Cerebellar cortex (tissue), 1 donor: ENCODE measurements at places on chromosomes 16 and 17.

- no peak for DNase-seq
Observed at GRCh38 chr16:11135464-11135973, 120.5 kb downstream of the SOCS1 start.

DNA sequence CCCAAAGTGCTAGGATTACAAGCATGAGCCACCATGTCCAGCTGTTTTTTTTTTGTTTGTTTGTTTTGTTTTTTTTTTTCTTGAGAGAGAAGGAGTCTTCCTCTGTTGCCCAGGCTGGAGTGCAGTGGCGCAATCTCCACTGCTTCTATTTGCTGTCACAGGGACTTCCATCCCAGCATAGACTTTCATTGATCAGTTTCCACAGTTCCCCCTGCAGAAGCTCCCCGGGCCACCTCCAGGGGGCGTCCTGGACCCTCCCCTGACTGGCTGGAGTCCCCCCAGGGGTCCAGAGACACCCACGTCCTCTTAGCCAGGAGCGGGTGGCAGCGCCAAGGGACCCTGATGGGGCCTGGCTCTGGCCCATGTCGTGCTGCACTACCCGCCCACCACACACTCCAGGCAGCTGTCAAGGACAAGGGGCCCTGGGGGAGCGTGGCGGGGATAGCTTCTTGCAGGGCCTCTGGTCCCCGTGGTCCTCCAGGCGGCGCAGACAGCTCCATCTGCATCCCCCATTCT, 3.1 kb upstream of the NPW start:
- no peak for DNase-seq

GRCh38 chr16:75695708-75696107, 5.6 kb downstream of the DUXB start:
- DNase-seq: peak; percentile 8

- DNase-seq: no peak
Observed at GRCh38 chr17:20266806-20267458, 200.4 kb downstream of the LGALS9B start.

- no peak for DNase-seq
Observed at GRCh38 chr16:88718178-88718577, 11.9 kb downstream of the CTU2 start.

DNA sequence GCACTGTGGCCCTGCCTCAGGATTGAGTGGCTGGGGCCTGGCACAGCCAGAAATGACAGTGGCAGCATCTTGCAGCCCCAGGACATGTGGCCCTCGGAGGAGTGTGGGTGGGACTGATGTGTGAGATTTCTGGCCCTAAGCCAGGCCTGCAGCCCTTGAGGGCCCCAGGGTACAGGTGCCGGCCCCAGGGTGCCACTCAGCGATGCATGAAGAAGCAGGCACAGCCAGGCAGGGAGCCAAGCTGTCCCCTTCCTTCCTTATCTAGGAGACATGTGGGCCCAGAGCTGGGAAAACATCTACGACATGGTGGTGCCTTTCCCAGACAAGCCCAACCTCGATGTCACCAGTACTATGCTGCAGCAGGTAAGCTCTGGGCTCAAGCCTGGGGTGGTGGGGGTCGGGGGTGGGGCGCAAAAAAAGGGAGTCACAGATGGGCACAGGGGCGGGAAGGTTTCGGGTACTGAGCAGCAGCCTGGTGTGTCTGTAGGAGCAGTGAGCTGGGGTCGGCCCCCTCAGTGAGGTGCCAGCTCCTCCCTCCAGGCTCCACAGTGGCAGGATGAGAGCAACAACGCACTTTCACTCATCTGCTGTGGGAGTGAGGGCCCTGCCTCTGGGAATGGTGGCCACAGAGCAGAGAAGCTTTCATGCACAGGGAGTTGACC, 4.1 kb downstream of the ACE start:
- no peak for DNase-seq

DNA sequence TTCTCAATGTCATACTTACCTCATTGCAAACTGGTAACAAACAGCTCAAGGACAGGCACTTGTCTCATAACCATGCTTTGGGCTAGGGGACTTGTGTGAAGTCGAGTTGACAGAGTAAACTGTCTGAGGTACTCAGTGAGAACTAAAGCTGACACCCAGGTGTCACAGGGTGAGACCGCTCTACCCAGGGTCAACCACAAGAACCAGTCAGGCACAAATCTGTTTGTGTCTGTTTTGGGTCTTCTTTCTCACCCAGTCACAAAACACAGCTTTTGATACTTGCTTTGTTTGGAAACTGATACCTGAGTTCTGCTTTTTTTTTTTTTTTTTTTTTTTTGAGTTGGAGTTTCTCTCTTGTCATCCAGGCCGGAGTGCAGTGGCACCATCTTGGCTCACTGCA, 161.1 kb downstream of the STX8 start:
- no peak for DNase-seq

DNA sequence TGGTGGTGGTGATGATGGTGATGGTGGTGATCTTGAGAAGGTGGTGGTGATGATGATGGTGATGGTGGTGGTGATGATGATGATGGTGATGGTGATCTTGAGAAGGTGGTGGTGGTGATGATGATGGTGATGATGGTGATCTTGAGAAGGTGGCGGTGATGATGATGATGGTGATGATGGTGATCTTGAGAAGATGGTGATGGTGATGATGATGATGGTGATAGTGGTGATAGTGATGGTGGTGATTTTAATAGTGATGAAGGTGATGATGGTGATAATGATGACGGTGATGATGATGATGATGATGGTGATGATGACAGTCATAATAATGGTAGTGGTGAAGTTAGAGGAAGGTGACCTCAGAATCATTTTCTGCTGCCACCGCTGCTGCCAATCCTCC, 75.1 kb downstream of the MYH13 start:
- DNase-seq: no peak

DNA sequence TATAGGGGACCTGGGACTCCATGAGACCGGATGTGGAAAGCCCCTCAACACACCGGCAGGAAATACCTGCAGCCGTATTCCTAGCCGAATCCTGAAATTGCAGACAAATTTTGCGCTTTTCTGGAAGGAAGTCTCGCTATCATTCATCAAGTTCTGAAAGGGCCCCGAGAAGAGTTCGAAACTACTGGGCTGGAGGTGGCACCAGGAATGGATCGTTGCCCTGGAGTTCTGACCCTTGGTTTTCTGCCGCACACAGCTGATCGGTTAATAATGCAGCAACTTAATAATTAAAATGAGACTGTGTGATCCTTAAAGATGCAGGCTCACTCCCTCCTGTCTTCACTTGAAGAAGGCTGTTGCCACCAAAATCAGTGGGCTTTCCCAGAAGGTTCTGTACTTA, 55.7 kb upstream of the MRTFB start:
- no peak for DNase-seq

GRCh38 chr16:10995565-10995964, 51.2 kb downstream of the CLEC16A start:
- no peak for DNase-seq

DNA sequence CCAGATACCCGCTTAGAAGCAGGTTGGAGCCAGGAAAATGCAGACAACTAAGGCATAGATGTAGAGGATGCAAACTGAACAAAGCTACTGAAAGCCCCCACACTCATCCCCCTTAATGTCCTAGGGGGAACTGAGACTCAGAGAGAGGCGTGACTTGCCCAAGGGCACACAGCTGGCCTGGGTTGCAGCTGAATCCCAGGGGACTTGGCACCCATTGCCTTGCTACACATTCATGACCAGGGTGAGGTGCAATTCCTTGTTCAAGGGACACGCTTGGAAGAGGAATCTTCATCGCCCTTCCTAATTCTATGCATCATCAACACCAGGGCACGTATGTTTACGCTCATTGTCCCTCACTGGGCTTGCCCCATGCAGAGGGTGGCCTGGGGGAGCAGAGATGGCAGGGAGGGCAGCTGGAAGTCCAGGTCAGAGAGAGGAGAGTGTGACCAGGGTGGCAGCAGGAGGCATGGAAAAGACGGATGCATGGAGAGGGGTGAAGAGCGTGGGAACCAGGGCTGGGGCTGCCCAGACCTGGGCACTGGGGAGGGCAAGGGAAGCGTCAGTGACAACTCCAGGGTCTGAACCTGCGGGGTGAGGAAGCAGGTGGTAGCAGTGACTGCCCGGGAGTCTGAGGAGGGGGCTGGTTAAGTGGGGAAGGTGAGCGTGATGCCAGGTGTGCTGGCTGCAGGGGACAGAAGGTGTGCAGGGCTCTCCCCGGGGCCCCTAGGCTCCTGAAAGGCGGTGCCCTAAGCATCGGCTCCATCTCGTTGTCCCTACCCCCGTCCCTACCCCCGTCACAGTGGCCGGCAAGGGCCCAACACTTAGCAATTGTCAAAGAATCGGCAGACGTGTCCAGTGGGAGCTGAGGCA, 267.1 kb upstream of the TNRC6C start:
- no peak for DNase-seq

DNA sequence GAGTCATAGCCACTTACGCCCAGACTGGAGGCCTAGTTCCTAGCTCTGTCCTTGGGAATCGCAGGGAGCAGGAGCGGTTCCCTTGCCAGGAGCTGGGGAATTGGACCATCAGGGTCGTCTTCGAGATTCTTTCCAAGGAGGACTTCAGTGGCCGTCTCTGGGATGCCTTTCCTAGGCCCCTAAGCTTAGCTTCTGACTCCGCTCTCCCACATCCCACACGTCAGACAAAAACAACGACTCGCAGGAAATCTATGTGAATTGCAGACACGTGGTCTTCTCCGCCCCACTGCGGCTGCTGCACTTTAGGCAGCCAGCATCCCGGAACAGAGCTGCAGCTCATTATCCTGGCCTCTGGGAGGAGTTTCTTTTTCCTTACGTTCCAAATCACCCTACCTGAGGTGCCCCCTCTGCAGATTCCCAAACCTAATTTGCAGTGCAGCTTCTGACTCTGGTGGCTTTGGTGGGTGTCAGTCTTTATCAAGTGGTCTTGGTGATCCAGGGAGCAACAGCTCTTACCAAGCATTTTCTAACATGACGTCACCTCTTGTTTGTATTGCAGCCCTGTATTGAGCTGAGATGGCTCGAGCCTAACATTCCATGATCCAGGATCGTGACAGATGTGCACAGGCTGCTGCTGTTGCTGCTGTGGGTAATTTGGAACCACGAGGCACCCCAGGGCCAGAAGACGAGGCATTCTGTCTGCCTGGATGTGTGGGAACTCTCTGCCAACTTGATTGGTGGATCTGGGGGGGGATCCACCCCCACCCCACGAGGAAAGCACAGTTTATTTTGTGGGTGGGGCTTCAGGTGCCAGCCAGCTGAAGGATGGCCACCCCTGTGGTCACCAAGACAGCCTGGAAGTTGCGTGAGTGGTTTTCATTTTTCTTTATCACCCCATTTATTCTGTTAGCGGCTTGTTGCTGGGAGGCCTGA, 1.1 kb downstream of the KATNB1 start:
- DNase-seq: peak; percentile 19

GRCh38 chr16:79874391-79874790, 273.9 kb upstream of the MAF start:
- DNase-seq: no peak

DNA sequence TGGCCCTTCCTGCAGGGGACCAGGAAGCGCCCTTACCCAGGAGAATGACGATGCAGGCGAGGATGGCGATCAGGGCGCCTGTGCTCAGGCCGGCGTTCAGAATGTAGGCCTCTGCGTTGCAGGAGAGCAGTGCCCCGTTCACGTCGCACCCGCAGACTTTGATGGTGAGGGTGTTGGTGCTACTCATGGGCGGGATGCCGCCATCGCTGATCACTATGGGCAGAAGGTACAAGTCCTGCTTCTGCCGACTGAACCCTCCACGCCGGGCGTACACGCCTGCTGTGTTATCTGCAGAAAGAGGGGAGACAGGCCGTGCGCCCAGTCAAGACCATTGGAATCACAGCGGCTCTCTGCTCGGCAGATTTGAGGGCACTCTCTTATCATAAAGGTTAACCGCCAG, 171.1 kb downstream of the CDH11 start:
- no peak for DNase-seq

DNA sequence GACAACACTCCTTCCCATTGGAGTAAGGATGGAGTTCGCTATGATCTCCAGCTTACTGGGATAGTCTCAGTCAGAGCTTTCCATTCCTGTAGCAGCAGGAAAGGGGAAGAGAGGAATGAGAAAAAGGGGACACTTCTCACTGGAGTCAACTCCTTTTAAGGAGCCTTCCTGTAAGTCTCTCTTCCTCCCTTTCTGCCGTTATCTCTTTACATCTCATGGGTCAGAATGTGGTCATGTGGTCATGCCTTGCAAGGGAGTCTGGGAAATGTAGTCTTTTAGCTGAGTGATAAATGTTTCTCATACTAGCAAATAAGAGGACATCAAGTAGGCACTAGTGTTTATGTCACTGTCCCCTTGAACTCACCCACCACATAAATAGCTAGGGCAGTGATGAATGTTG, 227.3 kb downstream of the HAPSTR1 start:
- no peak for DNase-seq

- DNase-seq: no peak
Observed at GRCh38 chr16:49923411-49923810, 67.5 kb upstream of the ZNF423 start.

GRCh38 chr16:30084096-30084815, 7.5 kb downstream of the TBX6 start:
- DNase-seq: no peak

- no peak for DNase-seq
Observed at GRCh38 chr17:19940722-19941464, 36.7 kb downstream of the AKAP10 start.

GRCh38 chr16:28915181-28915580, 9.9 kb downstream of the RABEP2 start:
- DNase-seq: no peak

DNA sequence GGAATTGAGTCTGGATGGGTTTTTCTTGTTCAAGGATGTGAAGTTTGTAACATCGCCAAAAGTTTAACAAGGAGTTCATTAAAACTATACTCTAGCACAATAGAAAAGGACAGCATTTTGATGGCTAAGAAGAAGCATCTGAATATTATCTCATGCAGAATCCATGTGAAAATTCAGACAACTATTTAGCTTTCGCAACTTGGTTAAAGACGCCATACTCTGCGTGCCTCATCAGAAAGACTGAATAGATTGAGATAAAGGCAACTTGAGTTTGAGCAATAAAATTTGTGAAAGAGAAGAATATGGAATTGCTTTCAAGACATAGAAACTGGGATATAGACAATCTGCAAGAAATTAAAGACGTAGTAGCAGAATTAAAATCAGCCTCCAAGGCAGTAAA, 151.1 kb upstream of the MYOCD start:
- no peak for DNase-seq

- no peak for DNase-seq
Observed at GRCh38 chr16:84349862-84350684, 18.3 kb upstream of the ATP2C2 start.

DNA sequence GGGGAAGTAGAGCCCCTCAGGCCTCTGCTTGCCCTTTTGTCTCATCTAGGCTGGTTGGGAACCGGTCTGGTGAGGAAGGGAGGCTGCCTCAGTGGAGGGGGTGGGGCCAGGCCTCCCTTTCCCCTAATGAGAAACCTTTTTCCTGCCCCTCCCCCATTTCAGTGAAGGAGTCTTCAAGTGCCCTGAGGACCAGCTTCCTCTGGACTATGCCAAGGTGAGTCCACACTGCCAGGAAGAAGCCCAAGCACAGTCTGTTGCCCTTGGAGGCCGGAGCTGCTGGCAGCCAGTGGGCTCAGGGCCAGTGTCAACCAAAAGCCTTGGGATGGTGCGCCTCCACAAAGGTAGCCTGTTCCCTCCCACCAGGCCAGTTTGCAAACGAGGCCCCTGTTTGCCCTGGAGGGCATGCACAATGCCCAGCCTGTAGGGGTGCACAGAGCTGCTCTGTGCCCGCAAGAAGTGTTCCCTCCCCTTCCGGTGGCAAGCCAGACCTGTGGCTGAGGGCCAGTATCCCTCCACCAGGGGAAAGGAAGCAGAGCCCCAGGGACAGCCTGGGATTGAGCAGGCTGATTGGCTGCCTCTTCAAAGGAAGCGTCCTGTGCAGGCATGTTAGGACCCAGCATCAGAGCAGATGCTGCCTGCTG, 3.4 kb downstream of the TRAF4 start:
- peak; percentile 71 for DNase-seq
